ENCODE measurements at places on chromosomes 5 and 9.

- ATAC-seq: no peak
Measured at GRCh38 chr5:107157809-107158208, 512.9 kb downstream of the EFNA5 start.

GRCh38 chr9:89718176-89718575, 113.4 kb downstream of the GADD45G start:
- no peak for ATAC-seq

- no peak for ATAC-seq
Measured at GRCh38 chr5:109312695-109313094, 97.1 kb downstream of the PJA2 start.

- ATAC-seq: no peak
Measured at GRCh38 chr9:108612513-108612912, 243.3 kb downstream of the ACTL7B start.

DNA sequence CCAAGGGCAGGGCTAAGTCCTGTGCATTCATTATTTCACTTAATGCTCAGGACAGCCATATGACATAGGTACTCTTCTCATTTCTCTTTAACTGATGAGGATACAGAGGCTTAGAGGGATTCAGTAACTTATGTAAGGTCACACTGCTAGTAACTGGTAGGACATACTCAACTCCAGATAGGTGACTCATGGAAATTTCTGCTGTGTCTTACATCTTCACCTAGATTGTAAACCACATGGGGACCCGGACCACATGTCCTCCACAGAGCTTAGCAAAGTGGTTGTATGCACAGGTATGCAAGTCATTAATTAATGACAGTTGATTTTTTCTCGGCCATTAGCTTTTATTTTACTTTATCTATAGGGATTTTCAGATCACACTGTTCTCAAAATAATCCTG, 29.3 kb downstream of the SLC1A1 start:
- ATAC-seq: peak; percentile 93

- ATAC-seq: no peak
Measured at GRCh38 chr9:81370096-81370495, 319.3 kb downstream of the TLE1 start.

Measured in activated CD4-positive, CD25-positive, alpha-beta regulatory T cell treated with anti-CD3 and anti-CD28 coated beads, Interleukin-2, amount 50 U/mL, for 24 hours (primary cell).